Stimulated activated naive CD4-positive, alpha-beta T cell (primary cell): ENCODE measurements at places on chromosomes 1 and 21.

- no peak for DNase-seq
Measured at GRCh38 chr1:234670967-234671626, 61.1 kb upstream of the IRF2BP2 start.

DNA sequence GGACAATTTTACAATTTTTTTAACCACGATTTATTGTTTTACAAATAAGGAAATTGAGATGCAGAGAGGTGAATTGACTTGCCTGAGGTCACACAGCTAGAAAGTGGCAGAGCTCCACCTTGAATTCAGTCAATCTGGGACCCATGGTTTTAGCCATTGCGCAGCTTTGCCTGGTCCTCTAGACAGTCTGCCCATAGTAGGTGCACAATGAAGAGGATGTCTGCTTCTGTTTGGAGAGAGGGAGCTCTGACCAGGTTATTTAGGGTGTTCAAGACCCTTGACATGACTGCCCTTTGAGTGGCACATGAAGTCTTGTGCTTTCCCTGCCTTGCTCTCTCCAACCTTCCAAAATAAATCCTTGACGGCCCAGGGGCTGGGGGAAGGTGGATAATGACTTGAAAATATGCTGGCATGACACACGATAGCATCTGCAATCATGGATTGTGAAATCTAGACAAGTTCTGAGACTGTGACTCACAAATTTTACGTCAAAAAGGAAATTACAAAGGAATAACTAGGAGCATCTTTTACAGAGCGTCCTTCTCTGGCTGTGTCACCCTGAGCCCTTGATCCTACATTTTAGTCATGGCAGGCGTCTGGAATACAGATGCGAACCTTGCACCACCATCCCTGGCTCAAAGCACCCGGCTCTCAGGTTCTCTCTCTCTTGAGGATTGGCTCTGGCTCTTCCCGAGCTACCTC lies 26.2 kb upstream of the ID3 start:
- DNase-seq = no peak

GRCh38 chr1:2044510-2045319 lies 5.5 kb upstream of the PRKCZ start:
- DNase-seq = peak; percentile 87

- no peak for DNase-seq
Measured at GRCh38 chr1:32393136-32393535, 1.1 kb downstream of the BSDC1 start.

DNA sequence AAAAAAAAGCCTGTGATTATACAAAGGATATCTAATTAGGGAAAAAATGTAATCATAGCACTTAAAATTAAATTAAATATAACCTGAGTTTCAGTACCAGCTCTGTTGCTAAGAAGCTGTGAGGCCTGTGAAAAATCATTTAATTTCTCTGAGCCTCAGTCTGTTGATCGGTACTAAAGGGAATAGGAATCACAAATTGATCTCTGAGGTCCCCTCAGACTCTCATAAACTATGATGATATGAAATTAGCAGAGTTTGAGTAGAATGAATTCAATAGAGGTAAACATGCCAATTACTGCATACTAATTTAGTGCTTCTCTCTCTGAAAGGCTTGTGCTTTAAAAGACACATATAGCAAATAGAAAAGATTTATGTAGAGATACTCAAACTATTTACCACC lies 416.8 kb upstream of the NCAM2 start:
- DNase-seq = no peak

DNA sequence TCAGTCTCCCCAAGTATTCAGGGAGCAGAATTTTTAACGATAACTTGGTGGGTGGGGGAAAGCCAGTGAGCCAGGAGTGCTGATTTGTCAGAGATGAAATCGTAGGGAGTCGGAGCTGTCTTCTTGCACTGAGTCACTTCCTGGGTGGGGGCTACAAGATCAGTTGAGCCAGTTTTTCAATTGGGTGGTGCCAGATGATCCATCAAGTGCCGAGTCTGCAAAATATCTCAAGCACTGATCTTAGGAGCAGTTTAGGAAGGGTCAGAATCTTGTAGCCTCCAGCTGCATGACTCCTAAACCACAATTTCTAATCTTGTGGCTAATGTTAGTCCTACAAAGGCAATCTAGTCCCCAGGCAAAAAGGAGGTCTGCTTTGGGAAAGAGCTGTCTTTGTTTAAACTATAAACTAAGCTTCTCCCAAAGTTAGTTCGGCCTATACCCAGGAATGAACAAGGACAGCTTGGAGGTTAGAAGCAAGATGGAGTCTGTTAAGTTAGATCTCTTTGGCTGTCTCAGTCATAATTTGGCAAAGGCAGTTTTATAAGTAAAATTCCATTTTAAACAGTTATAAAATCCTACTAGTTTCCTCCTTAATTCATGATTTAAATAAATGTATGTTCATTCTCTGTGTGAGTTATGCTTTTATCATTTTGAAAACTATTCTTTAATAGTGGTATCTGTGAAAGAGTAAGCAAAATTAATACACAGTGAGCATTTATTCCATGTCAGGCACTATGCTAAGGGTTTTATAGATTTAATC lies 51.7 kb downstream of the SLC16A1 start:
- DNase-seq = no peak

- DNase-seq = no peak
Measured at GRCh38 chr1:183275322-183275721, 89.3 kb downstream of the LAMC2 start.

DNA sequence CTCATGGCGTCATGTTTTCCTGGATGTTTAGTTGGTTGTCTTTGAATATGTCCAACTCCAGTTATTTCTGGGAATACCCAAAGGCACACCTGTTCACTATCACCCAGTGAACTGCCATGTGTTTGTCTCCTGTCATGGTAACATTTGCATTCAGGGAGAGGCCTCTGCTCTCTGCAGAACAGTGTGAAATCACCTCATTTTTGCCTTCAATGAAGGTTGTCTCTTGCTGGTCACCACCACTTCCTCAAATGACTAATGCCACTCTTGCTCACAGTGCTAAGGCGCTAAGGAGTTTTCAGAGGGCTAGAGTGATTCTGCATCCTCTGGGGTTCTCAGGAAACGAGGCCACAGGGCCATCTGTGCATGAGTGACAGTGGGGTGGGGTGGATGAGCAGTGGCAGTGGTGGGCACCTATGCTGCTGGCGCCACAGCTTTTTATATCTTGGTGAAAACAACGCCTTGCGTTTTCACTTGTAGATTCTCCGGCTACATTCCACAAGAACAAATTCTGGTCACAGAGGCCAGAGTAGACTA lies 60.0 kb upstream of the ATP5PO start:
- no peak for DNase-seq

DNA sequence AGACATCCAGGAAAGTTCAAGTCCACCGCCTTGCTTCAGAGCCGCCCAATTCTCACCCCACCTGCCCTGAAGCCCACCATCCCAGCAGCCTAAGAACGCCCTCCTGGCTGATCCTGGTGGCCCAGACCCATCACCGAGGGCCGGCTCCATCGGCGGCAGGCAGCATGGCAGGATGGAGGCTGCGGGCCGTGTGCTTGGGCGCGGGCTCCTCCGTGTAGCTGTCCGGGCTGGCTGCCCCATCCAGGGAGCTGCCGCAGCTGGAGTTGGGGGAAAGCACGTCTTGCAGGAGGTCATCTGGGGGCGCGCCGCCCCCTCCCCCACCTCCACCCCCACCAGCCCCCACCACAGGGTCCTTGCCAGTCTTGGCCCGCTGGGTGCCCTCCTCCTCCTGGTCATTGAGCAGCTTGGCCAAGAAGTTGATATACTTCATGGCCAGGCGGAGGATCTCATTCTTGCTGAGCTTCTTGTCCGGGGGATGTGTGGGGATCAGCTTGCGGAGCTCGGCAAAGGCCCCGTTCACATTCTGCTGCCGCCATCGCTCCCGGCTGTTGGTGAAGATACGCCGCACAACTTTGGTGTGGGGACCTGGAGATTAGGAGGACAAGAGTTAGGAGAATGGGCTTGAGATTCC lies 12.3 kb downstream of the TAL1 start:
- no peak for DNase-seq

DNA sequence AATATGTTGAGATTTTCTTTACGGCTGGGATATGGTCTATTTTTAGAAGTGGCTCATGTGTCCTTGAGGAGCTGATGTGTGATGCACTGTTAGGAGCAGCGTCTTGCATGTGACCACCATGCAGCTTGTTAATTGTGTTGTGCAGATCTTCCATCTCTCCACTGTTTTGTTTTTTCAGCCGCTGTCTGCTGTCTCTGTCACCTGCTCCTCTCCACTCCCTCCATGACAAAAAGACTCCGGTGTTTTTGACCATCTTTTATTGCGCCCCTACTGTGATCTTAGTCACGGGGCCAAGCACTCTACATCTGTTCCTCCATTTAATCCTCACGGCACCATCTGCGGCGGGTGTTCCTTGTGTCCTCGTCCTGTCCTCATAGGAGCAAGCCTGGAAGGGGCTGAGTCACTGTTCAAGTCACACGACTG lies 51.8 kb downstream of the ADARB1 start:
- no peak for DNase-seq

DNA sequence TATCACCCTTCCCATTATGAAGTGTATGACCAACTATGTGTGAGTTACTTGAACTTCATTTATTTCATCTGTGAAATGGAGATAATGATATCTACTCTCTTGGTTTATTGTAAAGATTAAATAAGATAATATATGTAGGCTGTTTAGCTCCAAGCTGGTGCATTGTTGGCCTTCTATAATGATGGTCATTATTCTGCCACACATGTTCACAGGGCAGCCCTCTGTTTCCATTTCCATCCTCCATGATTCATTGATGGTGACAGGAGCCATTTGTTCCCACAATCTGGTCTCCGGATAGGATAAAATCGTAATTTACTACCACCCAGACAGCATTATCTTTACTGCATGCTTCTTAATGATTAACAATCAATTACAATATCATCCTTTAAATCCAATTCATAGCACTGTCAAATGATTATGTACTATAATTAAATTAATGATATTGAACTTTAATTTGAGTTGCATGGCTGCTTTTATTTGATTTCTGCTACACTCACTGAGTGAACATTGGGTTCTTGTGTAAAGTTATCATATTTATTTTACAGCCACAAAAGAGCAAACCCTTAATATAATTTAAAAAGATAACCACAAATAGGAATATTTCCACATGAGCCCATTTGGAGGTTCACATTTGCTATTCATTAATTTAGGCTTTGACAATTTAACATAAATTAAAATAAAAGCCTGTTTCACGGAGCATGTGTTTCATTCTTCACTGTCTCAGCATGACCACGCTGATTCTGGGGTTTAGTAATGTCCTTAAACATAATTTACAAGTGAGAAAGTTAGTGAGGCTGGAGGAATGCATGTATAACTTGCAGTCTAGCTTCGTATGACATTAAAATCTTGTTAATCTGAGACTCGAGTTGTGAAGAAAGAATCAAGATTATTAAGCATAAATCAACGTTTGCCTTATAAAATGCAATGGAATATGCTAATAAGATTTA lies 596.4 kb upstream of the ZRANB2 start:
- DNase-seq = no peak

- no peak for DNase-seq
Measured at GRCh38 chr1:78224246-78224785, 178.6 kb downstream of the GIPC2 start.
